ENCODE measurements at places on chromosomes 12 and 14.

DNA sequence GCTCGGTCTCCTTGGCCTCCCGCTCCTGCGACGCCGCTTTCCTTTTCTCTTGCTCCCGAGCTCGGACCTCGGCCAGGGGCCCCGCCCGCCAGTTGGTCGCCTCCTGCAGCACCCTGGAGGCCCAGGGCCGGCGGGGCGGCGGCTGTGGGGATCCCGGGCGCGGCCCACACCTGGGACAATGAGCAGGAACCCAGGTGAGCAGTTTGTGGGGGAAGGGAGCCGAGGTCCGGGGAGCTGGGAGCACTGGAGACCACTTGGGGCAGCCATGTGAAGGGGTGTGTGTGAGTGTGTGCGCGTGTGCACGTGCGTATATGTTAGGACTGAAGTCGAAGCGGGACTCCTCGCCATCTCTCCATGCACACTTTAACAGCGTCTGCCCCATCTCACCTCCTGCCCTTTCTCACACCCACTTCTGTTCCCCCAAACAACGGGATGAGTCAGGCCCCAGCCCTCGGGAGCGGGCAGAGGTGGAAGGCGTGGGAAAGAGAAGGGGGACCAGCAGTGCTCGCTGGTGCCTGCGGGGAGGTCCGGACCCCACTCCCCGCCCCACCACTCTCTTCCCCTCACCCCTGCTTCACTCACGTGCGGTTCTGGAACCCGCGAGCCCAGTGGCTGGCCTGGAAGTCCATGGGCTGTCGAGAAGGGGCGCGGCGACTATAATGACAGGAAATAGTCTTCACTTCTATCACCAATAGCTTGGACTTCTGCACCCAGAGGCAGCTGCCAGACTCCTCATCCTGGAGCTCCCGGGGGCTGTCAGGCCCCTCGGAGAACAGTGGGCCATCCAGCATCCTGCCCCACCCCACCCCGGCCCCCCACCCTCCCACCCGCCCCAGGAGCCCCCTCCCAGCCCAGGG lies 450 bp downstream of the DDN start:
- peak; percentile 24 for DNase-seq

DNA sequence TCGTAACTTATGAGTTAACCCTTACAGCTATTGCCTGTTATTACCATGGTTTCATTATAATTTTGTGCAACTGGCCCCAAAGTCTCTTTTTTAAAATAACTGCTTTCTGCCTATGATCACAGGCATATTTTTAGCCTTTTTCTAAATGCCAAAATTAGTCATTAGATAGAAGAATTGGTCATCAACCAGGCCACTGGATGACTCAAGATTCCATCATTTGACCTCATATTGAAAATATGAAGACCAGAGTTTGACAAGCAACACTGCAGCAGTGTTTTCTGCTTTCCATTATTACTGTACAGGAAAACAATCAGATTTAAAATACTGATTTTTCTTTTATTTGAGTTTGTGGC lies 54.7 kb upstream of the OTOGL start:
- no peak for DNase-seq

GRCh38 chr12:39503439-39503838 lies 60.5 kb upstream of the KIF21A start:
- no peak for DNase-seq

- DNase-seq, result no peak
Observed at GRCh38 chr12:9961106-9961505, 10.1 kb upstream of the CLEC12A start.

DNA sequence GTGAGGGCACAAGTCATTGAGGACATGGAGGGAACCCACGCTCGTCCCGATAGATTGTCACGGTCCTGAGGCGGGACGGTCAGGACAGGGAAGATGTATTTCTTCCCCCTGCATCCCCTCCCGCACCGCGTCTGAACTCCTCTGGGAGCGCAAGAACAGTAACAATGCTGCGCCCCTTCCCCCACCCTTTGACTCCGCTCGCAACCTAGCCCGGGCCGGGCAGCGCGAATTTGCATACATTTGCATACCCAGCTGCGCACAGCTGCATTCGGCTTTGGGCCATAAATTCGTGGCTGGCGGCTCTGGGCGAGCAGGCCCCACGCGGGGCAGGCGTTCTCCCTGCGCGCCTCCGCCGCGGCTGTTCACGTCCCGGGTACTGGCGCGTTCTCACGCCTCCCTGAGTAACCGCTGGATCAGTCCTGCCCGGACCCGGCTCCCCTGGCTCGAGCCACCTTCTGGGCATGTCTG lies 29.0 kb upstream of the SMUG1 start:
- DNase-seq, result no peak

DNA sequence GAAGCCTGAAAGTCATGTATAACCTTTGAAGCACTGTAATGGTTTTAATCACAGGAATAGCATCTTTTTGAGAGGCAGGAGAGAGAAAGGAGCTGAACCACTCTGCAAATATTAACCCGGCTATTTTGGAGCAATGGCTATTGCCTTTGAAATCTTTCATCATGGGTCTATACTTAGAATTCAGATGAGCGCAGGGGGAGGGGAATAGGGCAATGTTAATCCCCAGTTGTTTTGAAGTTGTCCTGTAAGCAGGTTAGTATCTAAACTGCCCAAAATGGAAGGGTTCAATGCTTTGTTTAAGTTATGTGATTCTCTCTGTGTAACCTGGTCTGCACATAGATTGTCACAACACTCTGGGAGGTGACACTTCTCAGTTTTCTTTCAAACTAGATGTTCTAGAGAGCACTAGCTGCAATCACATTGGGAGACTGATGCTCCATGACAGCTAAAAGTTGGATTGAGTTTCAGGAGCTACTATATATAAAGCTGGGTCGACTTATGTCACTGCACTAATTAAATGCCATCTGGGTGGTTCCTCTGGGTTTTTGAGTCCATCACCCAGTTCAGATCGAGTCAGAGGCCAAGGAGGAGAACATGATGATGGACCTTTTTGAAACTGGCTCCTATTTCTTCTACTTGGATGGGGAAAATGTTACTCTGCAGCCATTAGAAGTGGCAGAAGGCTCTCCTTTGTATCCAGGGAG lies at the start of gene MYF6:
MYF6 (plus strand) TSS at position 509 of the 704 bp plus-strand sequence; CDS start at position 595, 86 bp downstream.
- DNase-seq, result no peak

- no peak for DNase-seq
Observed at GRCh38 chr14:34302654-34303053, 159.4 kb downstream of the SPTSSA start.

DNA sequence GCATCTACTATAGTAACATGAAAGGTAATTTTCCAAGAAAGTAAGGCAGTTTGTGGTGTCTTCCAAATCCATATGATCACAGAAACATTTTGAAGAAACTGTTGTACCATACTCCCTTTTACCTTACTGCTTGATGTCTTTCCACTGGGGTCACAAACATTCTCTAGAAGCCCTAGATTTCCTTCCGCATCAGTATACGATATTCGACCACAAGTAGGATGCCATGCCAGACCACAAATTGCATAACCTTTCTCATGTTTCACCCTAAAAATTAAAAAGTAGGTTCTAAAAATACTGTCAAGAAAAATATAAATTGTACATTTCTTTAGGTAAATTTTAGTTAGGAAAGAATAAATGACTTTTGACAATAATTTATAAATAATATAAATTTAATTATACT lies 26.5 kb downstream of the WDHD1 start:
- no peak for DNase-seq

- DNase-seq, result no peak
Observed at GRCh38 chr12:132423251-132423819, 66.6 kb upstream of the FBRSL1 start.

GRCh38 chr12:113802000-113802749 lies 163.9 kb downstream of the RBM19 start:
- DNase-seq, result no peak

DNA sequence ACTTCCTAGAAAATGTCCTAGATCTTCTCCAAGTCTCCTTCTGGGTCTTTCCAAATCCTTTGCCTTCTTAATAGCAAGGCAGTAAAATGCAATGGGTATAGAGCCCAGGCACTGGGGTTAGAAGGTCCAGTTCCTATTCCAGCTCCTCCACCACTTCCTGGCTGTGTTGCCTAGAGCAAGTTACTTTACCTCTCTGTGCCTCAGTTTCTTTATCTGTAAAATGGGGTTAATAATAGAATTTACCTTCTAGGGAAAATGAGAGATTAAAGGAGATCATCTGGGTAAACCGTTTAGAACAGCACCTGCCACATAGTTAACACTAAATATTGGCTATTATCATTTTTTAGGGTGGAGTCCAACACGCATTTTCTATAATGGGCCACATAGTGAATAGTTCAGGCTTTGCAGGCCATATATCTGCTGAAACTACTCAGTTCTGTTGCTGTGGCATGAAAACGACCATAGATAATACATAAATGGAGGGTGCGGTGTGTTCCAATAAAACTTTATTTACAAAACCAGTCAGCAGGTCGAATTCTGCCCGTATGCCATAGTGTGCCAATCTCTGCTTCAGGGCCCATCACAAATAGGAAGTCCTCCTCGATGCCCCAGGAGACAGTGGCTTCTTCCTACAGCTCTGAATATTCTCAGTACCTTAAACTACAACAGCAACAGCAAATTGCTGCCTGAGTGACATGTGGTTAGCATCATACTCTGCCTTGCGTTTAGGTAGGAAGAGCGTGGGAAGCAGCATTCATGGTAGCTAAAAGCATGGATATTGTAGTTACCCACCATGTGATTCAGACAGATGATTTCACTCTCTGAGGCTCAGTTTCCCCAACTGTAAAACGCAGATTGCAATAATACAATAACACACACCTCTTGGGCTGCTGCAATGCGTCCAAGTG lies 60.9 kb downstream of the SVOP start:
- DNase-seq, result no peak

DNA sequence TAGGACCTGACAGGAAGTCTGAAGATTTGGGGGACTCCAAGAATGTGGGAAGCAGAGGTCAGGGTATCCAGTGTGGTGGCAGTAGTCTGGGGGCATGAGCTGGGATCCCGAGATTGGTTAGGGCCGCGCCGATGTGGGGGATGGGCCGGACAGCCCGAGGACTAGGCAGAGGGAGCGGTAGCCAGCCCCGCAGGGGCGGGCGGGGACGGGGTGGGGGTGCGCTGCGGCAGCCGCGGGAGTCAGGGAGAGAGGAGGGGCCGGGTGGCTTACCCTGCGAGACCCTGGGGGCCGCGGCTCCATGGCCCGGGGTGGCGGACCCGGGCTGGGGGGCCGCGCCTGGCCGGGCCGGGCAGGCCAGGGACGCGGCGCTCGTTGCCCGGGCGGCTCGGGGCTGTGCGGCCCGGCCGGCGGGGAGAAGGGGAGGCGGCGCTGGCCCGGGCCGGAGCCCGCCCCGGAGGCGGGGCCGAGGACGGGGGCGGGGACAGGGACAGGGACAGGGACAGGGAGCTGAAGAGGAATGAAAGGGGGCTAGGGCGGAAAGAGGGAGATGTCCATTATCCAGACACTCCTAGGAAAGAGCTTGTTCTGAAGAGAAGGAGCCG lies 5.6 kb downstream of the ZNF385A start:
- DNase-seq, result no peak

DNA sequence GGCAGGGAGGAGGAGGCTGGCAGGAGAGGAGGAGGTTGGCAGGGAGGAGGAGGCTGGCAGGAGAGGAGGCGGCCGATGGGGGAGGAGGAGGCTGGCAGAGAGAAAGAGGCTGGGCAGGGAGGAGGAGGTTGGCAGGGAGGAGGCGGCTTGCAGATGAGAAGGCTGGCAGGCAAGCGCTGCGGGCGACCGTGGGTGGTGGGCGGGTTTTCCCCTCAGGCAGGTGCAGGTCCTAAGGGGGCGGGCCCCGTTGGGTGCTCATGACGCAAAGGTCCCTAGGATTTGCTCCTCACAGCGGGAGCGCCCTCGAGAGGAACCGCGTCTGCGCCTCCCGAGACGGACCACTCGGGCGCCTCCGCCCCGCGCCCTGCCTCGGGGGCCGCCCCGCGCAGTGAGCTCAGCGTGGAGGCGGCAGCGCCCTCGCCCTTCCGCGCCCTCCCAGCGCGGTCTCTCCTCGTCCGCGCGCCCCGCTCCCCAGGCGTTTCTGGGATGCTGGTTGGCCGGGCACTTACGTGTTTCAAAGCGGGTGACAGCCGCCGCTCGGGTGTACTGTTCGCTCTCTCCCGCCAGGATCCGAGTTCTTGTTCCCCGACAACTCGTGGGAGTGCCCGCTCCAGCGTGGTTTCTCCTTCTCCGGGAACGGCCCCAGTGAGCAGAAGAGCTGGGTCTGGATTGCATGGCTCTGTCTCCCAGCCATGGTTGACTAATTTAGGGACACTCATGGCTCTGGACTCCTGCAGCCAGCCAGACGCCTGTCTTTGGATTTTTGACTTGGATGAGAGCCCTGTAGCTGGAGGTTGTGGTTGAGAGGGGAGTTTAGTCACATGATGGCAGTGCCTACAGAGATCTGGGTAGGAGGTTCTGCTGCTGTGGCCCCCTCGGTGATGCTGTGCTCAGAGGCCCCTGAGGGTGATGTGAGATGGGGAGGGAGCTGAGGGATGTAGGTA lies 64.1 kb upstream of the PPP4R3A start:
- peak; percentile 94 for DNase-seq

DNA sequence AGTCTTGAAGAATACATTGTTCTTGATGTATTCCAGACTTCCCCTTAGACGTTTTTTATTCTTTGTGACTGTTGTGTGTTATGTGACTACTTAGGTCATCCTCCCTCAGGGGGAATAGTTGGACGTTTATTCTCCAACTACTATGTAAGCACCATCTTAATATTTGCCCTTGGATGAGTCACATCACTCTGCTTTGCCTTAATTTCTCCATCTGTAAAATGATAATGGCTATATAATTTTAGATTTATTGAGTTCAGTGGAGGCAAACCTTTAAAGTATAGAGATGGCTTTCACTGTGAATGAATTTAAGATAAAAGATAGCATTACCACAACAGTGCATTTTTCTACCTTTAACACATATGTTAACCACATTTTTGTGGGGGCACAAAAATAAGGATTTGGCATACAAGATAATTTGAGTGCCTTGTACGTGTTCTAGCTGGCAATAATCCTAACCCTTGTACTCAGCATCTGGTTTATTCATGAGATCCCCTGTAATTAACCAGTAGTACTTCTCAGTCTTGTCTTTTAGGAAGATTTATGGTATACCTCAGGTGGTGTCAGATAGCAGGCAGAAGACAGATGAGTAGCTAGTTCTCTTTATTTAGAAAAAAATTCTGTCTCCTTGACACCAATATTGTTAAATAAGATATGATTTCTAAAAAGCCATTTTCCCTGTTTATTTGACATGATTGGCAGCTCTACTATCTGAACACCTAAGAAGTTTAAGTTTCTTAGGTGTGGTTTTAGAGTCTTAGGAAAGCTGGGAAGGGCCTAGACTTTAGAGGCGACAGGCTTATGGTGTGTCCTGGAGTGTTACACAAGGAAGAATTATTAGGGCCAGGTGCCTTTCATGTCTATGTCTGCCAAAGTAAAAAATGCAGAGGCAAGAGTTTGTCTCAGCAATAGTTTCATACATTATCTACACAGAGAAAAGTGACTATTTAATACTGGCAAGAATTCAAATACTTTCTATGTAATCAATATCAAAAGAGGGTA lies 152.3 kb downstream of the RAD51B start:
- DNase-seq, result no peak

Measured in activated CD4-positive, alpha-beta T cell treated with anti-CD3 and anti-CD28 coated beads, Interleukin-2, amount 50 U/mL, for 48 hours (primary cell).